Activated T-helper 17 cell treated with anti-CD3 and anti-CD28 coated beads, Interleukin-2, amount 50 U/mL, for 72 hours (primary cell): ENCODE measurements at places on chromosomes 7 and 10.
A peak's percentile ranks its signal among the peaks of the same experiment; 100 is the strongest.

- no peaks in the 10 kb centered on the region for H3K36me3 ChIP-seq
- no peak overlapping the region for H3K27ac ChIP-seq
- no peaks in the 10 kb centered on the region for H3K4me1 ChIP-seq
- peak; percentile 60 for ATAC-seq
These were observed 277.6 kb downstream of the REEP3 start for GRCh38 chr10:63798599-63799498.

DNA sequence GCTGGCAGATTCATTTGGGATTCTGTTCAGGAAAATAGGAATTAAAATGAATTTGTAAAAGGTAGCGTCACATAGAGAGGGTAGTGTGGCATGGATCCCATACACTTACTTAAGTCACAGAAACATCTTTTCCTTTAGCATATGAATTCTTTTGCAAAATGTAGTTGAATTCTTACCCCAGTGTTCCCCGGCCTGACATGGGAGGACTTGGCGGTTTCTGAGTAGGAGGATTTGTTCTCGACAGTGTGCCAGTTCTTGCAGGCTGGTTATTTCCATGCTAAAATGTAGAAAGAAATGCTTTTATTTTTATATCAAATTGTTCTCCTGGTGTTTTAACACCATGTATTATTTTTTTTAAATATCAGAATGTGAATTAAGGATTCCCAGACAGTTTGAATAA lies 72.6 kb downstream of the PDSS1 start:
- H3K4me1 ChIP-seq, result peaks cover 7% of the 10 kb centered on the region
- H3K27me3 ChIP-seq, result no peaks in the 10 kb centered on the region
- H3K27ac ChIP-seq, result no peak overlapping the region
- peaks cover 60% of the 10 kb centered on the region for H3K36me3 ChIP-seq
- no peak overlapping the region for H3K4me3 ChIP-seq

GRCh38 chr10:124075231-124075955 lies 18.0 kb downstream of the CHST15 start:
- H3K27ac ChIP-seq, result no peak overlapping the region
- no peak for ATAC-seq
- H3K4me1 ChIP-seq, result peaks cover 7% of the 10 kb centered on the region
- no peaks in the 10 kb centered on the region for H3K36me3 ChIP-seq

GRCh38 chr7:2819161-2819953 lies 24.8 kb downstream of the GNA12 start:
- peak overlapping the region; percentile 51 for H3K27ac ChIP-seq
- H3K36me3 ChIP-seq, result peaks cover 5% of the 10 kb centered on the region
- peak overlapping the region; percentile 21 for H3K4me3 ChIP-seq
- ATAC-seq, result peak; percentile 86
- H3K27me3 ChIP-seq, result no peaks in the 10 kb centered on the region

- no peaks in the 10 kb centered on the region for H3K27me3 ChIP-seq
- H3K4me3 ChIP-seq, result peak overlapping the region; percentile 76
- peaks cover 59% of the 10 kb centered on the region for H3K4me1 ChIP-seq
- peak; percentile 54 for ATAC-seq
These were observed 65.8 kb downstream of the STK17A start for GRCh38 chr7:43648473-43649406.

GRCh38 chr7:151168003-151168786 lies 701 bp upstream of the GBX1 start:
- H3K4me3 ChIP-seq, result peak overlapping the region; percentile 59
- peaks cover 14% of the 10 kb centered on the region for H3K4me1 ChIP-seq
- no peaks in the 10 kb centered on the region for H3K36me3 ChIP-seq
- peaks cover 33% of the 10 kb centered on the region for H3K27me3 ChIP-seq

- ATAC-seq, result no peak
- H3K36me3 ChIP-seq, result no peaks in the 10 kb centered on the region
- H3K4me3 ChIP-seq, result no peak overlapping the region
These were observed 59.6 kb upstream of the AKR1E2 start for GRCh38 chr10:4766454-4766853.

GRCh38 chr10:24453404-24453830 lies 244.5 kb downstream of the KIAA1217 start:
- H3K27me3 ChIP-seq, result peaks cover 44% of the 10 kb centered on the region
- no peak for ATAC-seq
- H3K36me3 ChIP-seq, result no peaks in the 10 kb centered on the region
